ENCODE measurements at places on chromosomes 1 and 21.

GRCh38 chr1:237431448-237431847, 389.5 kb downstream of the RYR2 start:
- no peak for DNase-seq

DNA sequence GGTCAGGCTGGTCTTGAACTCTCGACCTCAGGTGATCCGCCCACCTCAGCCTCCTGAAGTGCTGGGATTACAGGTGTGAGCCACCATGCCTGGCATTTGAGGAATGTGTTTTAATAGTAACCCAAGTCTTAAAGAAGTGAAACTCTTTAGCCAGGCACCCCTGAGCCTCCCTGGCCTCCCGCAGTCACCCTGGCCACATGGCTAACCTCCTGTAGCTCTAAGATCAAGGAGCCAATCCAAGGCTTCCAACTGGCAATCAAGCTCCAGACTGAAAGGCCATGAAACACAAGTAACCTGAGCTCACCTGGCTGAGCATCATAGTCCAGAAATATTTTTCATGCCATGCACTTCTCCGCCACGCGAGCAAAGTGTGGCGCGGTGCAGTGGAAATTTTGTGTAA, 84.3 kb downstream of the LTN1 start:
- no peak for DNase-seq

- no peak for DNase-seq
These were observed 208.8 kb downstream of the GIPC2 start for GRCh38 chr1:78254517-78254916.

DNA sequence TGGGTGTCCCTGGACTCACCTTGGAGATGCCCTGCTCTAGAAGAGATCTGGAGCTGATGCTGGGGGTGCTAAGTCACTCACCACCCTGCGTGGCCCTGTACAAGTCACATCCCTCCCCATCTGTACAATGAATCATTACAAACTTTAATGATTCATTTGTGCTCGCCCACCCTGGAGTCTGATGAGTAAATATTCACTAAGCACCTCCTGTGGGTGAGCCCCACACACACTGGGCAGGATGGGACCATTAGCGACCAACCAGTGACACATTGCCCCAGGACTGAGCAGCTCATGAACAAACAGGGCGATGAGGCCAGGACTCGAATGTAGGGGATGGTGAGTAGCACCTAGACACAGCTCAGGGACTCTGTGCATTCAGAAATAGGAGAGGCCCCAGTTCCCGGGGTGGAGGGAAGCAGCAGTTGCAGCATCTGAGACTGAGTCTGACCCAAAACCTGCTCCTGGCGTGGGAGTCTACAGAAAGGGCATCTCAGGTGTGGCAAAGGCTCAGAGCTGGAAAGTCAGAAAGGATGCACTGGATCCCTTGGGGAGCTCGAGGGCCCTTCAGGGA, 18.1 kb upstream of the PDZK1IP1 start:
- no peak for DNase-seq

DNA sequence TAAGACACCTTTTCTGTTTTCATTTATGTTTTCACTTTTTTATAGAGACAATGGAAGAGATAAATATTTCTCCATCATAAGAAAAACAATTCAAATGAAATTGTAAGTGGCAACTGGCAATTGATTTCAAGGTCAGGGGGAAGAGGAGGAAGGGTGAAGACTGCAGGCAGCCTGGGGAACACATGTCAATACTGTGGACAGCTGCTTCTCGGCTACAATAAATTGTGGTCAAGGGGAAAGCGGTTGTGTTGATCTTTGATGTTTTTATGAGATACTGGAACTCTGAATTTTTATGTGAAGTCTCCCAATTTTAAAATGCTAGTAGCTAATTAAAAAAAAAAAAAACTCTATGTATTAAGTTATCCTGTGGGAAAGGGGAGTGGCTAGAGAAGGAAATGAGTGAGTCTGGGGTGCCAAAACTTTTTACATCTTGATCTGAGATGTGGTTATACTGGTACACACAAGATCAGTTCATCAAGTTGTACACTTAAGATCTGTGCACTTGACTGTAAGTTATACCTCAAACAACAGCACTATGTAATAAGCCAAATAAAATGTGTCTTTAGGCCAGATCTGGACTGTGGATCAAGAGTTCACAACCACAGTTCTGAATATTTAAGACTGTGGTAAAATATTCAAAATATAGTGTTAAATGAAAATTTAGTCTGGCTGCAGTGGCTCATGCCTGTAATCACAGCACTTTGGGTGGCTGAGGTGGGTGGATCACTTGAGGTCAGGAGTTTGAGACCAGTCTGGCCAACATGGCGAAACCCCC, 18.0 kb downstream of the SSX2IP start:
- DNase-seq = no peak

DNA sequence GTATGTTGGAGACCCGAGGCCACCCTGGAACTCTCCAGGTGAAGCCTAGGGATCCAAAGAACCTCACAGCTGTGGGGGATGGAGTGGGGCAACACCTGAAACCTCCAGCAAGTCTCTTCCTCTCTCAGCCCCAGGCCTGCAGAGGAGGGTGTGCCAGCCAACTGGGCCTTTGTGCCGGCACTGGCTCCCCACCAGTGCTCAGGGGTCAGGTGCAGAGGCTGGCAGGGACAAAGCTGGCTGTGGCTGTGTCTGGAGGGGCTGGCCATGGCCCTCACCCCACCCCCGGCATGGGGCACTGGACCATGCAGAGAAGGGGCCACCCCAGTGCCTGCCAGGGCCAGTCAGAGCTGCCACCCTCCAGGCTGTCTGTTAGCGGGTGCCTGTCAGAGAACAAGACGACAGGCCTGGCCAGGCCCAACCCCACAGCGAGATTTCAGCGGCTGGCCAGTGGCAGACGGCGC, 3.9 kb downstream of the COL18A1 start:
- DNase-seq = no peak

GRCh38 chr1:212455401-212455800, 22.7 kb downstream of the NENF start:
- DNase-seq = no peak

DNA sequence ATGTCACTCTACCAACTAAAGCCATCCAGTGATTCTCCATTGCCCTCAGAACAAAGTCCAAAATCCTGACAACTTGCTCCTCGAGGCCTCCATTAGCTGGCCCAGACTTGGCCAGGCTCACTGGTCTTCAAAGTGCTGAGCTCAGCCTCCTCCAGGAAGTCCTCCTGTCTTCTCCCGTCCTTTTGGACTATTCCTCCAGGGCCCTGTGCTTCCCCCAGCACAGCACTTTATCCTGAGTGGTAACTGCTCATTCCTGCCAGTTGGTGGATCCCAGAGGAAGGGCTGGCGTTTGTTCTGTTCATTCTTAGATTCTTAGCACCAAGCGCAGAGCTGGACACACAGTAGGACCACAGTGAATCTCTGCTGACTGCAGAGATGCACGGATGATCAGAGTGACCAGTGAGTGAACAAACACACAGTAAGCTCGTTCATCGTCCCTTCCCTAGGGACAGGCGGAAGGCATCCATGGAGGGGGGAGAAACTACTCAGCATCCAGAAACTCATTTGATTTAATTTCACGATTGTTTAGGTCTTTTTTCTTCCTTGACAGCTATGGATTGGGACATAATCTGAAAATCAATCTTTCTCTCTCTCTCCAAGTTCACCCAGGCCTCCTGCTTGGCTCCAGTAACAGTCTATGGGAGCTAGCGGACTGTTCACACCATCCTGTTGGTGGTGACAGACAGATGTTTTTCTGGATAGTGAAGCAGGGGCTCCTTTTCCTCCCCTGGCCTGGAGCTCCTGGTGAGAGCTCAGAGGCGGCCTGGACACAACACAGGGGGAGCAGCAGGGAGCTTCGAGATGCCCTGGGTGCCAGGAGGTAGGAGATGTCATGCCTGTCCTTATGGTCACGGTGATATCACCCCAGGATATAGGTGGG, 180.2 kb downstream of the PTPRU start:
- no peak for DNase-seq

GRCh38 chr1:38727684-38728584, 131.6 kb downstream of the RRAGC start:
- peak; percentile 35 for DNase-seq

- no peak for DNase-seq
These were observed 192.5 kb downstream of the FOXD2 start for GRCh38 chr1:47630346-47630745.

DNA sequence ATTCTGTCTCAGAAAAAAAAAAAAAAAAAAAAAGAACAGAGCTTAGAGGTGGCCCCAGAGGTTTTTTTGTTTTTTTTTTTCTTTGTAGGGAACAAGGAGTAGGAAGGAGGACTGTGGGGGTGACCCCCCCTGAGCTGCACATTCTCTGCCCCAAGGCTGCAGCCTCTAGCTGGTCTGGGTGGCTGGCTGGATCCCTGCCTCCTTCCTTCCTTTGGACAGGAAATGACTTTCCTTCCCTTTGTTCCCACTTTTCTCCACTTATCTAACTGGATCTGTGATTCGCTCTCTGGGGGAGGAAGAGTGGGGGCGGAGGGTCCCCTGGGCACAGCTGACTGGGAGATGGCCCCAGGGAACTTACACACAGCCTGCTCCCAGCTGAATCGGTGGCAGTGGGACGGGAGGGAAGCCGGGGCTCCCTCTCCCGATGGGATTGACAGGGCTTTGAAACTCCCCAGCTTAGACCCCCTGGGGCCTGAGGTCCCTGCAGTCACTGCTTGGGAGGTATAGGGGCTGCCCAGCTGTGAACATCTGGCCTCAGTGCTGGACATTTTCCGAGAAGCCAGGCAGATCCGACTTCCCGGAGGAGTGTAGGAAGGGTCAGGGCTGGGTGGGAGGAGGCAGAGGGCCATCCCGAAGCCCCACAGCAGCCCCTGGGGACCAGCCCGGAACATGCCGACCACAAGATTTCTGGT, 2.1 kb downstream of the FBLIM1 start:
- DNase-seq = no peak

DNA sequence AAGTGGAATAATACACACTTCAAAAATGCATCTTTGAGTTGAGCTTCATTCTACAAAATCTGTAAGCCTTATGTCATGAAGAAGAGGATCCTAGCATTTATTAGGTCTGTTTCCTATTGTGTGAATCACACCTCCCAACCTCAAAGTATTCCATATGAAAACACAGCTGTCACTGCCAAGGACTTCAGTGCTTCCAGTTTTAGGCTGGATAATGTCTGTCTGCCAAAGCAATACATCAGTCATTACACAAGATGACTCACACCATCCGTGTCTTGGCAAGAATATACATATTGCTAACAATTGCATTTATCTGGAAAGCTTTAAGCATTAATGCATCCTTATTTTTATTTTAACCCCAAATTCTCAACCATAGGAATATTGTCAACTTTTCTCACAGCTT, 125.7 kb upstream of the TMPRSS15 start:
- DNase-seq = no peak

Data from substantia nigra (tissue), 51 donors.